ENCODE measurements at places on chromosomes 3 and 15. TPM values are rescaled to one million over a fixed set of nuclear protein-coding genes. Genes with fewer than 3 reads are reported as not detected.

ZCWPW2 gene
- total RNA-seq: 0.22 TPM

DISP2 gene
- total RNA-seq: 0.11 TPM

HERC2 gene
- total RNA-seq: 18.8 TPM

RHOV gene
- 0.45 TPM for total RNA-seq

ANKRD34C gene
- not detected for total RNA-seq

SLC51A gene
- not detected for total RNA-seq

ROBO1 gene
- total RNA-seq: not detected

LHFPL4 gene
- not detected for total RNA-seq

DNA sequence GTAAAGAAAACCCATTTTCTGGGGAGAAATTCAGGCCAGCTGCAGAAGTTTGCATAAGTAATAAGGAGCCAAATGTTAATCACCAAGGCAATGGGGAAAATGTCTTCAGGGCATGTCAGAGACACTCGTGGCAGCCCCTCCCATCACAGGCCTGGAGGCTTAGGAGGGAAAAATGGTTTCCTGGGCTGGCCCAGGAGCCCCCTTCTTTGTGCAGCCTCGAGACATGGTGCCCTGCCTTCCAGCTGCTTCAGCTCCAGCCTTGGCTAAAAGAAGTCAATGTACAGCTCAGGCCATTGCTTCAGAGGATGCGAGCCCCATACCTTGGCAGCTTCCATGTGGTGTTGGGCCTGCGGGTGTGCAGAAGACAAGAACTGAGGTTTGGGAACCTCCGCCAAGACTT, 20.6 kb upstream of the TRIM59 start:
- no peak for ATAC-seq

- no peak for ATAC-seq
Observed at GRCh38 chr3:19149368-19149767, 1.1 kb downstream of the KCNH8 start.

DNA sequence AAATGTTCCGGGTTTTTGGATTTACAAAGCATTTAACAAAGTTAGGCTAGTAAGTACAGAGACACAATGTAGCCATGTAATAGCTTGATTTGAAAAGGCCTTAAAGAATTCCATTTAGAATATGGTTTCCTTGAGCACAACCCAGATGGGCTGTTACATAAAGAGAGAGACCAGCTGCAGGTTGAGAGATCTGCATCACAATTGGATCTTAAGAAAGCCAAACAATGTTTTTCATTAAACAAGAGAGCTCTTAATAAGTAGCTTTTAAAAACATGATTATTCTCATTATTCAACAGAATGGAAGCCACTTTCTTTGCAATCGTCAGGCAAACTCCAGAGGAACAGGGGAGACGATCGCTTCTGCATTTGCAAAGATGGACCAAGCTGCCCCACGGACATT, 300.3 kb downstream of the OCA2 start:
- ATAC-seq: no peak

GRCh38 chr3:189304465-189305351, 132.9 kb downstream of the TPRG1 start:
- peak; percentile 46 for ATAC-seq

- no peak for ATAC-seq
Observed at GRCh38 chr3:87975716-87976115, 83.1 kb downstream of the CGGBP1 start.

- peak; percentile 16 for ATAC-seq
Observed at GRCh38 chr3:17755836-17756235, 13.4 kb upstream of the TBC1D5 start.

DNA sequence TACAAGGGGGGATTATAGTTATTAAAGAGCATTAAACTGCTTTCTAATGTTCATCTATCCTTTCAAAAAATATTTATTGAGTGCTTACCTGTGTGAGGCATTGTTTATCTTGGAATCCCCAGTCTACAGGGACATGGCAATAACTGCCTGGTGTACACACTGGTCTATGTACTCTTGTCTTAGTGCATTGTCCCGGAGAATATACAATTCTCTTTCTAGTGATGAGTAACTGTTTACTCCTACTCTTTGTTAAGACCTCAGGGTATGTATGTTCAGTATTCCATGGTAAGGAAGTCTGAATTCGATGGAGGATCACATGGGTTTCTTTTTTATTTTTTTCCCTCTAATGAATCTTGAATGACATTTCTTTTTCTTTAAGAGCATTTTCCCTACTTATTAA, 772.4 kb upstream of the NR2F2 start:
- no peak for ATAC-seq

DNA sequence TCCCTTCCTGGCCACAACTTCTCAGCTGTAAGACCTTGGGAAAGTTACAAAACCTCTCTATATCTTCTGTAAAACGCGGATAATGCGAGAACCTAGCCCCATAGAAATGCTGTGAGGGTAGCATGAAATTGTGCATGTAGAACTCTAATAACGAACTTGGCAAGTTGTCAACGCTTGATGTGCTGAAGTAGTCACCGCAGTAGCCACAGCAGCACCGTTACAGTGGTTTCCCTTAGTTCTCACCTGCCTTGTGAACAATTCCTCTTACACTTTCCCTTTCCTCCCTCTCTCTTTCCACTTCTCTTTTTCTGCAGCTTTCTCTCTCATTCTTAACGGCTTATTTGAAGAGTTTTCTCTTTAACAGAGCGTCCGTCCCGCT, 447 bp upstream of the SHQ1 start:
- peak; percentile 32 for ATAC-seq

DNA sequence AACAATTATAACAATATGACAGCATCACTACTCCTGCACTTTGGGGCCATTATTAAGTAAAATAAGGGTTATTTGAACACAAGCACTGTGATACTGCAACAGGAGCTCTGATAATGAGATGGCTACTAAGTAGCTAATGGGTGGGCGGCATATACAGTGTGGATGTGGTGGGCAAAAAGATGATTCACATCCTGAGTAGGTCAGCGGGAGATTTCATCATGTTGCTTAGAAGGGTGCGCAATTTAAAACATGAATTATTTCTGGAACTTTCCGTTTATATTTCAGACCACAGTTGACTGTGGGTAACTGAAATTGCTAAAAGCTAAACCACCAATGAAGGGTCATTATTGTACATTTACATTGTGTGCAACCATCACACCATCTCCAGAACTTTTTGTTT, 42.3 kb downstream of the FBXO22 start:
- no peak for ATAC-seq

- ATAC-seq: no peak
Observed at GRCh38 chr15:68408971-68409370, 23.0 kb downstream of the ITGA11 start.

DNA sequence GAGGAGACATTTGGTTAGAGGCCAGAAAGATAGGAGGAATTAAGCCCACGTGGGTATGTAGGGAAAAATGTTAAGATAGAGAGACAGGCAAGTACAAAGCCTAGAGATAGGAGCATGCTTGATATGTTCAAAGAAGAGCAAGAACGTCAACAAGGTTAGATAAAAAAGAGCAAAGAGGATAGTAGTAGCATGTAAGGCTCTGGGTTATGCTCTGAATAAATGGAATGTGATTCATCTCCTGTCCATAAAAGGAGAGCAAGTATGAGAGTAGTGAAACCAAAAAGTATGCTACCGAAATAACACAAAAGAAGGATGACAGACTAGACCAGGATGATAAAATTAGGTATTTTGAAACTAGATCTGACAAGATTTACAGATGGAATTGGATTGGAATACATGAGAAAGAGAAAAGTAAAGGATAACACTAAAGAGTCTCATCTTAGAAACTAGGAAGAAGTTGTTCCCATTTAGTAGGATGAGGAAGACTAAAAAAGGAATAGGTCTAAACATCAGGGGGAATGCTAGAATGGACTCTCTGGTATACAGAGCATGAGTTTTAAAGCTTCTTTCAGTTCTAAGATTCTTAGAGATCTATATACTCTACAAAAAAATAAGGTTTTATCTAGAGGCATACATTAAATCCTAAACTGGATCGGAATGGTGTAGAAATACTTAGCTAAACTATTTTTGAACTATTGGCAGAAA, 59.1 kb downstream of the TRPM7 start:
- ATAC-seq: peak; percentile 99

DNA sequence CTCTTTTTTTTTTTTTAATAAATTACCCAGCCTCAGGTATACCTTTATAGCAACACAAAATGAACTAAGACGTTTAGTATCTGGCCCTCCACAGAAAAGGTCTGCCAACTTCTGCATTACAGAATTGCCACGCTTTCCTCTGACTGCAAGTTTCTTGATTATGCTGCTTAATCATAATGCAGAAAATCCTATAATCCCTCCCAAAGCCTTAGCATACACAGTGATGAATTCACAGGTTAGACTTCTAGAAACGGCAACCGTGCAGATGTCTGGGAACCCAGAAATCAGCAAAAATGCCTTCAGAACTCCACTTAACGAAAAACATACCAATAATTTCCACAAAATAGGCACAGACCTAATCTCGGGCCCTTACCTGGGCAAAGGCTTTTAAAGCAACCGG, 144.7 kb upstream of the FRMD4B start:
- no peak for ATAC-seq

DNA sequence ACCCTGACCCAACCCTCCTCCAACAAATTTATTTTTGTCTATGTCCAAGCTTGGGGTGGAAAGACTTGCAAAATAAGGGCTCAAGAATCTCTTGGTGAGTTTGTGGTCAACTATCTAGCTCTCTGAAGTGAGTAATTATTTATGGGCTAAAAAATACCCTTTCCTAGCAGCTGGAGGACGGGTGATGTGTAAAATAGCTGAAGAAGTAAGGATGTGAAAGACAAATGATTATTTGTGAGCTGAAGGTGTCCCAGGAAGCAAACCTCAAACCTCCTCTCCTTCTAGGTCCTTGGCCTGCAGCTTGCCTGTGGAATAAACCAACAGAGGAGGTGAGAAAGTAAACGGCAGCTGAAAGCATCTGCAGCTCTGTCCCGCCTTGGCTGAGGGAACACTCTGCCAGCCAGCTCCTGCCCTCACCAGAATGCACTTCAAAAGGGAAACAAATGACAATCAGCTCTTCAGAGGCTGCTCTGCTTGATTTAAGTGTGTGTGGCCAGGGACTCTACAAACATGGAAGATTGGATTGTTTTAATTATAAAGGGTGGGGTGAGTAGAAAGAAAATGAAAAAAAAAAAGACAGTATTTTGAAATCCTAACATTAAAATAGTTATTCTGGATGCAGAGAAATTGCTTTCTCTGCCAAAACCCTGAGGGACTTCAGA, 60.3 kb downstream of the TM4SF4 start:
- no peak for ATAC-seq

GRCh38 chr15:57306944-57307411, 69.3 kb upstream of the CGNL1 start:
- peak; percentile 13 for ATAC-seq

DNA sequence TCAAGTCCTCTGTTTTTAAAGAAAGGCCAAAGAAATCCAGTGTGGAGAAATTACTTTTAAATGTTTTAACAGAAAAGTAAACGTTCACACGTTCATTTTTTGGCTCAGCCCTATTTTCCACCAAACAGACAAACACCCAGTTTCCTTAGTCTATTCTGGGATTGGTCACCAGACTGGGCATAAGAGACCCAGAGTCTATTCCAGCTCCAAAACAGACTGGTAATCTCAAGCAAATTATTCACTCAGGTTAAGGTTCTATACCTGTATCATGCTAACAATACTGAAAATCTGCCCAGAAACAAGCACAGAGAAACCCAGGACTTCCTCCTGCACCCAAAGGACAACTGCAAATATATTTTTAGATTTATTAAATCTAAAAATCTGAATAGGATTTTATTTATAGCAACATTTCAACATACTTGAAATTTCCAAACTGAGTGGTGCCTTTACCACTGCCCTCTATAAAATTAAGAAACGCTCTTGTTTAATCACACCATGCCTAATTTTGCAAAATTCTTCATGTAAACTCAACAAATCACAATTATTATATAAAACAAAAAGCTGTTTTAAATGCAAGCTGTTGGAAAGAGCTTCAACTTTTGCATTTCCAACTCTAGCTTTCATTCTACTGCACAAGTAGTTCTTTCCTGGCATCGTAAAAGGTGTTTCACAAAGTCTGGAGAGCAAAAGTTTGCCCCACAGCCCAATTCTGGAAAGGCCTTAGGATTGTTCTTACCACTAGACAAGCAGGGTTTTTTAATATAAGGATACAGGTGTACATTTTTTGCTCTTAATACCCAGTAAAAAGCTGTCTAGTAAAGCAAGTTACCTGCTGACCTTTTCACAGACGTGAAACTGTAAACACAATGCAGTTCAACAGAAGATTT, 18.7 kb downstream of the ZNF148 start:
- no peak for ATAC-seq

DNA sequence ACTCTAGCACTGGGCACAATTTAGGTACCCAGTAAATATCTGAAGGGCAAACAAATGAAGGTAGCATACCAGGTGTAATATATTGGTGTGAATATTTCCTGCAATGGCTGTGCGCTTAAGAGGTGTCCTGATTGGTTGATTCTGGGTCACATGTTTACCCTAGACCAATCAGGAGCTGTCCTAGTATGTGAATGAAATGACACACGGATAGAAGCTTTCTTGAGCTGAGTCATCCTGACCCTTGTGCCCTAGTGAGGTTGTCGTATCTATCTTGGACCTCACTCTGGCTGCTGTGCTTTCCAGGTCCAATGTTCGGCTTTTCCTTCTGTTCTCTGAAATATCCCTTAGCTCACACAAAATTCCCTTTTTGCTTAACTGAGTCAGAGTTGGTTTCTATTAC, 58.1 kb upstream of the FOXP1 start:
- ATAC-seq: peak; percentile 92

DNA sequence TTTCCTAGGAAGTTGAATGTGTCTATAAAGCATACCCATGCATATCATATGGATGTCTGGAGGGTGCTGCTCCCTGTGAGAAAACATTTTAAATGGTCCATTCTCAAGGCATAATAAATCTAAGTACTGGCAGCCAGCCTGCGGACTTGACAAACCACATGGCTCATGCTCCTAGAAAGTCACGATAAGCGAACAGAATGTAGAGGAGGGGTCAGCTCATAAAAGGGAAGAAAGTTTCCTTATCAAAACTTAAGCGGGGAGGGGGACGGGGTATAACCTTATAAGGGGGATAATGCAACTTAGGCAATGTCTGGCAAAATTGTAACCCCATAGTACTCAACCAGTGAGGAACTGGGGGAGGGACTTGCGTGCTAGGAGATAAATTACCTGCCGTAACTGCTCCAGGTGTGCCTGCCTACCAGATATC, 159.8 kb upstream of the LMCD1 start:
- ATAC-seq: no peak

DNA sequence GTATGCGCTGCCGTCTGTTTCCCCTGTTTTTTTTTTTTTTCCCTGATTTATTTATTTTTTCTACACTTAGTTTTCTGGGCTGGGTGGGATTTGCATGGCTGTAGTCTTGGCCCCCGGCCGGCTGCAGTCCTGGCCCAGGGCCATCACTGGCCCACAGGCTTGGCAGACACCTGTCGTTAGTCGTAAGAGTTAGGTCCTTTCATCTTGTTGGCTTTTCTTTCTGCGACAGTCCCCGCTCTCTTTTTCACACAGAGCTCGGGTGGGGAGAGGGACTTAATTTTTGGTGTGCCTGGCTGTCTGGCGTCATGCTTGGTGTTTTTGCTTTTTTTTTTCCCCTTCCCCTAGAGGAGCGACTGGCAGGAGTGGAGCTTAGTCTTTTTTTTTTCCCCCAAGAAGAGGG, 183.4 kb downstream of the KLF13 start:
- ATAC-seq: no peak
